ENCODE measurements at places on chromosomes 13 and 19. TPM values are rescaled to one million over a fixed set of nuclear protein-coding genes. Genes with fewer than 3 reads are reported as not detected.

The KLHL1 gene
- total RNA-seq = 60.7 TPM

The ADAMTSL5 gene
- not detected for total RNA-seq

The IFI30 gene
- not detected for total RNA-seq

The KIR2DL1 gene
- total RNA-seq = not detected

The MIA gene
- not detected for total RNA-seq

The UTP14C gene
- 24.1 TPM for total RNA-seq

The F7 gene
- total RNA-seq = 0.31 TPM

The KLF1 gene
- total RNA-seq = 0.31 TPM

The UNC13A gene
- 48.5 TPM for total RNA-seq

The DENND1C gene
- not detected for total RNA-seq

The SIPA1L3 gene
- total RNA-seq = 29.1 TPM
